ENCODE measurements at places on chromosomes 7 and 10. TPM values are rescaled to one million over a fixed set of nuclear protein-coding genes. Genes with fewer than 3 reads are reported as not detected.

GRCh38 chr7:152351168-152351567 lies 84.6 kb downstream of the KMT2C start:
- peaks cover 85% of the 10 kb centered on the region for H3K36me3 ChIP-seq
- no peak for DNase-seq
- H3K4me3 ChIP-seq, result no peak overlapping the region
- H3K4me1 ChIP-seq, result no peaks in the 10 kb centered on the region

TBXAS1 gene
- total RNA-seq, result 13.5 TPM

GRCh38 chr10:60649485-60650377 lies 128.5 kb upstream of the CDK1 start:
- DNase-seq, result no peak
- no peak overlapping the region for H3K27ac ChIP-seq
- H3K4me3 ChIP-seq, result no peak overlapping the region
- H3K36me3 ChIP-seq, result no peaks in the 10 kb centered on the region

DNA sequence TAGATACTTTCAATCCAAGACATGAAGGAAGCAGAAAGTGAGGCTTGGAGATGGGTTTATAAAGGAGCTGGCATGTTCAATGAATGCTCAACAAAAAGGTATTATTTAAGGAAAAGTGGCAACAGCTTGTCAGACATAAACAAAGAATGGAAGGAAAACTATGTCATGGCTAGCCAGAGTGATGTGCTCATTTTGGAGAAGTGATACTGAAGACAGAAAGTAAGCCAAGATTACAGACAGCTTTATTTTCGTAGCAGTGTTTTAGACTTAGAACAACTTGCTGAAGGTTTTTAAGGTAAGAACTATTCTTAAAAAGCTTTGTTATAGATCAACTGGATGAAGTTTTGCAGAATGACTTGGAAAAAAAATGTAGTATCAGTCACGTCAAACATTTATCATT lies 160.5 kb upstream of the FERD3L start:
- H3K4me1 ChIP-seq, result peaks cover 3% of the 10 kb centered on the region
- DNase-seq, result no peak
- no peaks in the 10 kb centered on the region for H3K27me3 ChIP-seq
- no peaks in the 10 kb centered on the region for H3K36me3 ChIP-seq
- H3K27ac ChIP-seq, result no peak overlapping the region

Measured in endodermal cell (in vitro differentiated cells).